ENCODE measurements at places on chromosomes 13 and 19.

DNA sequence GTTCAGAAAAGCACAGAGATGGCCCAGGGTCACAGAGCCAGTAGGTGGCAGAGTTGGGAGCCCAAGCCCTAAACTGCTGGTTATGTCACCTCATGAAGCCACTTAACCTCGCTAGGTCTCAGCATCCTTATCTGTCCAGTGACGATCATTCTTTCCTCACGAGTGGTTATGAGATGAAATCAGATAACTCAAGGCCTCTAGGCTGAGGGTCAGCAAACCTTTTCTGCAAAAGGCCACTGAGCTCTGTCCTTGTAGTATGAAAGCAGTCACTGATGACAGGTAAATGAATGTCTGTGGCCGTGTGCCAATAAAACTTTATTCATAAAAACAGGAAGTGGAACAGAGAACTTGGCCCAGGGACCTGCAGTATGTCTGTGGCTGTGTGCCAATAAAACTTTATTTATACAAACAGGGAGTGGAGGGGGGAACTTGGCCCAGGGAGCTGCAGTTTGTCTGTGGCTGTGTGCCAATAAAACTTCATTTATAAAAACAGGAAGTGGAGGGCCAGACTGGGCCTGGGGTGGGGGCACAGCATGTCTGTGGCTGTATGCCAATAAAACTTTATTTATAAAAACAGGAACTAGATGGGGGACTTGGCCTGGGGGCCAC is 71.2 kb downstream of the GNG7 start:
- no peak for DNase-seq

GRCh38 chr19:54561840-54562239 is 11.8 kb upstream of the LILRA2 start:
- DNase-seq = no peak

GRCh38 chr13:96575423-96576320 is 418.6 kb downstream of the OXGR1 start:
- no peak for DNase-seq

DNA sequence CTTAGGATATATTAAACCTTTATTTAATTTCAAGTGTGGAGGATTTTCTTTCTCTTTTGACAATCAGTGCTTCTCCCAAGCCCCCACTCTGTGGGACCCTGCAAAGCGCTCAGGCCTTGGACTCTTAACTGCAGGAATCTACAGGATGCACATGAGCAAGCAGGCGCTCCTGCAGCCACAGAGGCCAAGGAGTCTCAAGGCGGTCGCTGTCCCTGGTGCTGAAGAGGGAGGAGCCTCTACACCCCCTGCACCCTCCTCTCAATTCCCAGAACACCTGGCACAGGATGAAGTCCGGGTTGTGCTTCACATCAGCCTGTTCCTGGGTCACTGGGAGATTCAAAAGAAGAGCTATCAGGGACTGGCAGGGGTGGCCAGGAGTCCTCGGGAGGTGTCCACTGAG is 13.5 kb downstream of the OR10H4 start:
- DNase-seq = no peak

DNA sequence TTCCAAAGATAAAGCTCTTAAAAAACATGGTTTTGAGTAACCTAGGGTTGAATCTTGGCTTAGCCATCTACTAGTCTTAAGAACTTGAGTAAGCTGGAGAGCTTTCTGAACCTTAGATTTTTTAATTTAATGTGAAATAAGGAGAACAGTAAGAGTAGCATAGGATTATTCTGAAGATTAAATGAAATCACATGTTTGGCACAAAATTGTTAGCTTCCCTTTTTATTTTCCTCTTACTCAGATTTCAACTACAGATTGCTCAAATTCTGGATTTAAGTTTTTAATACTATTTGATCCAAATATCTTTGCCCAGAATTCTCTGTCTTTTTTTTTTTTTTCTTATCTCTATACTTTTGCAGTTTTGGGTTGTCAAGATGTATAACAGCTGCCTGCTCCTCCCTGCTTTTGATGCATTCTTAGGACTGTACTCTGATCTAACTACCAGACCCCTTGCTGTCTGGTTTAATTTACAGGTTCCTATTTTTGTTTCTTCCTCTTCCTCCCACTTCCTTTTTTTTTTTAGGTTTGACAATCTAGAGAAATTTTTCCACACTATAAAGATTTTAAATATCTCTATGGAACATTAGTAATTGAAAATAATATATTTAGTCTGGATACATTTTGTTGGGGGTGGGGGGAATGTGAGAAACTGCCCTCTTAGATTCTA is 12.3 kb downstream of the POMP start:
- no peak for DNase-seq

- DNase-seq = no peak
Observed at GRCh38 chr13:109802936-109803335, 16.6 kb upstream of the IRS2 start.

DNA sequence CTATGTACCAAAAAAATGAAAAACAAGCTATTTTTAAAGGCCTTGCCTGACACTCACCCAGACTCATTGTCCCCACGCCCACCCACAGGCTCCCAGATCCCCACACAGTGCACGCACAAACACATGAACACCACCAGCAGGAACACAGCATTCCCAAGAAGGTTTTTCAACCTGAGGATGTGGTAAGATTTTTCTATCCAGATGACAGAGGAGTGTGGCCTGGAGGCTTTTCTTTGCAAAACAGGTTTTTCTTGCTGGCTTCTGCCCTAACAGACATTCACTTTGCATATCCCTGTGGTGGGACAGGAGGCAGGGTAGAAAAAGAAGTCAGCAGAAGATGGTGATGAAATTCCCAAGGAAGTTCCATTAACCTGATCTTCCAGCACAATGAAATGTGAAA is 97.8 kb downstream of the KLF12 start:
- DNase-seq = no peak

All from right renal pelvis (tissue), 4 donors.